NCI-H2107 (cell line): ENCODE measurements at places on chromosomes 7 and 10.

DNA sequence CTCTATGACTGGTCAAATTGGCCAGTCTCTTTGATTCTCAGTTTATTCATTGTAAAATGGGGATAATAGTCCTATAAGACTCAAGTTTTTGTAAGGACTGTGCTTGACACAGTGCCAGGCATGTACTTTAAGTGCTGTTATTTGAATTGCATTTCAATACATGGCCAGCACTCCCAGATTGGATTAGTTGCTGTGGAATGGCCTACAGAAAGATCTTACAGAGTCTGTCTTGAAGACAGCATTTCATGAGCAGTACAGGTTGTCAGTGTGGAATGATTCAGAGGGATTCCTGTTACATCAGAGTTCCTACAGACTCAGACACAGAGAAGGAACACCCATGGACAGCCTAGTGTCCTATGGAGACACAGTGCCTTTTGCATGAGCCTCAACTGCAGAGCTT is 238.1 kb upstream of the BMPER start:
- no peak for DNase-seq

GRCh38 chr7:44960011-44960580 is 18.7 kb downstream of the MYO1G start:
- no peak for DNase-seq

DNA sequence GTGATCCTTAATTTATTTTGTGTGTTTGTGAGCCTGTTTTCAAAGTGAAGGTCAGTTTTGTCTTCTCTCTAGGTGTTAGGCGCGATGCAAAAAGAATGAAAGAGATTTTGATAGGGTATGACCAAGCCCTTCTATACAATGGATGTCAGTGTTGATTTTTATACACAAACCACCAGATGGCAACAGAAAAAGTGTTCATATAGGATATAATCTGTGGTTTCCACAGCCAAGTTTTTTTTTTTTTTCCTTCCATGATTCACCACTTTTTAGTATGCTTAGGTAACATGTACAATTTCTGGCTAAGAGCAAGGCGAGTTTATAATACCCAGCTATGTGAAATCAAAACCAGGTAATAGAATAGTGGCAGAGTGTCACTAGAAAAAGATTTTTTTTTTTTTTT is 8.1 kb downstream of the SDK1 start:
- no peak for DNase-seq

GRCh38 chr10:79404690-79405131 is 40.7 kb downstream of the ZCCHC24 start:
- no peak for DNase-seq

- DNase-seq: no peak
These were observed 42.1 kb downstream of the NEURL1 start for GRCh38 chr10:103535595-103535994.

GRCh38 chr7:112981966-112982365 is 104.7 kb downstream of the GPR85 start:
- no peak for DNase-seq

DNA sequence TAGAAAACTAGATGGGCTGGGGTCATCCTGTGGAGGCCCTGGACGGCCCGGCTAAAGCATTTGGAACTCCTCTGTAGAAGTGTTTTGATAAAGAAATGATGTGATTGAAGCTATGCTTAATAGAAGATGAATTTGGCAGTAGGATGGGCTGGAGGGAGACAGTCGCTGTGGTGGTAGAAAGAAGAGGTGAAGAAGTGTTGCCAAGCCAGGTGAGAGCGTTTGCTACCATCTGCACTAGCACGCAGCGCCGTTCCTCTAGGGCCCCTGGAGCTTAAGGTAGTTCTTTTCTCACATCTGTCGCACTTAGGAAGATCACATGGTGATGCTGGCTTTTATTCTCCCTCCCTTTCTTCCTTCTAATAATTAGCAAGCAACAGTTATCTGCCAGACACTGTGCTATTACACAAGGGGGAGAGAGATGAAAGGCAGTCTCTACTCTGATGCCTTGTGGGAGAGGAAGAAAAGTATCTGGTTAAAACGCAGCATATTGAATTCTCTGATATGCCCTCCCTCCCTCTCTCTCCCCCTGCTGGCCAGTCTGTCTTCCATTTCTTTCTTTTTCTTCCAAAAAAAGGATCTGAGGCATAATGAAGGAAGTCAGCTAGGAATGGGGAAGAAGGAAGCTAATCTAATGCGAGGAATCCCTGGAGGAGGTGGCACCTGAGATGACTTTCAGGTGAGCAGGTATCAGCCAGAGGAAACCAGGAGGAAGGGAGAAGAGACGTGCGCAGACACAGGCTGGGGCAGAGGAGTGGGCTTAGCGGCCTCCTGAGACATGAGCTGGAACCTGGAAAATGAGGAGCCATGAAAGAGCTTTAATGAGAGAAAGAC is 162.3 kb upstream of the KLF14 start:
- DNase-seq: no peak

GRCh38 chr7:78279457-78279856 is 480.9 kb downstream of the PHTF2 start:
- DNase-seq: no peak

- DNase-seq: peak; percentile 22
These were observed 975 bp downstream of the GLCCI1 start for GRCh38 chr7:7969306-7970236.

DNA sequence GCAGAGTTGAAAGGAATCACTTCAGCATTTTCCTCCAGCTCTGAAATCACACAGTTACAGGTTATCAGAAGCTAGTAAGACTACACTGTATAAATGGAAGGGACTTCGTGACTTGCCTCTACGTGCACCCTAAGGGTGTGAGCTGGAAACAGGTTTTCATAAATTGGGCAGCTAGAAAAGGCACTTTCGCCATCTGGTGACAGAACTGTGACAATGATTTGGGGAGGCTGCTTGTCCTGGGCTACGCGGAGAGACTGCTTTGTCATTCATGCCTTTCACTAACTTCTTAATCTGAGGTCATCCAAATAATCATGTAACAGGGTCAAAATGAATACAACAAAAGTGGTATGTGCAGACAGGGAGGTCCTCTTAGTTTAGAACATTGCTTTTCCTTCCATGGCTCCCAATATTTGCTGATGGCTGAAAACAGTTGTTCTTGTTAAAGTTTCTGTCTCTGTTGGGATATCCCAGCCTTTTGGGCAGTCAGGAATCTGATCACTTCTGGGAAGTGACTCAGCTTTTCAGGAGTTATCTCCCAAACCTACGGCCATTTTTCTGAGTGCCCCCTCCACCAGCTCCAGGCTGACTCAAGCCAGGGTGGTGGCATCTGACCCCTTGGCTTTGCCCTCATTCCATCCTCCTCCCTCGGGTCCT is 17.8 kb downstream of the VWC2 start:
- DNase-seq: no peak

DNA sequence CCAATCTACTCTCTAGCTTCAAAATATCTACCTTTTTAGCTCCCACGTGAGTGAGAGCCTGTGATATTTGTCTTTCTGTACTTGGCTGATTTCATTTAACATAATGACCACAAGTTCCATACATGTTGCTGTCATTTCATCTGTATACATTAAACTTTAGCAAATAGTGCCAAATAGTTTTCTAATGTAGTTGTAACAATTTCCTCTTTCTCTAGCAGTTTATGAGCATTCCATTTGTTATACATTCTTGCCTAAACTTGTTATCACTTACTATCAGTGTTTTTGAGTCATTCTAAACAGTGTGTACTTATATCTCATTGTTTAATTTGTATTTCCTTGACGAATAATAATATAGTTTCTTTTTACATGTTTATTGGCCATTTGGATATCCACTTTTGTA is 77.2 kb downstream of the NEUROD6 start:
- no peak for DNase-seq

GRCh38 chr7:33050535-33051318 is 11.8 kb downstream of the NT5C3A start:
- DNase-seq: peak; percentile 35

DNA sequence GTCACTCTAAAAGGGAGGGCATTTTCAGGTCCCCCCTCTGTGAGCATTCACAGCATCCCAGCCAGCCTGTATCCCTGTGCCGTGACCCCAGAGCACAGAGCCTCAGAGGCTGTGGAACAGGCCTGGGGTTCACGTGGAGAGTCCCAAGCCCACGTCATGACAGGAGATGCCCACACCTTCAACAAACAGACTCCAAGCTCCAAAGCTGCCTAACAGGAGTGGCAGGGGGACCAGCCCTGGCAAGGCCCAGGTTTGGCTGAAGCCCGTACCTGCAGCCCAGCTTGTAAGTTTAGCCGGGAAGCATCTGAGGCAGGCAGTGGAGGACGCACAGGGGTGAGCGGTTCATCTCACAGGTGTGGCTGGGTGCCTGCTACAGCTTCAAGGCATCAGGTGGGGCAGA is 33.5 kb downstream of the LHPP start:
- no peak for DNase-seq

- DNase-seq: peak; percentile 17
These were observed 14.3 kb downstream of the ZC3HAV1 start for GRCh38 chr7:139095194-139095659.

GRCh38 chr10:128932071-128932820 is 534.8 kb upstream of the MGMT start:
- no peak for DNase-seq

DNA sequence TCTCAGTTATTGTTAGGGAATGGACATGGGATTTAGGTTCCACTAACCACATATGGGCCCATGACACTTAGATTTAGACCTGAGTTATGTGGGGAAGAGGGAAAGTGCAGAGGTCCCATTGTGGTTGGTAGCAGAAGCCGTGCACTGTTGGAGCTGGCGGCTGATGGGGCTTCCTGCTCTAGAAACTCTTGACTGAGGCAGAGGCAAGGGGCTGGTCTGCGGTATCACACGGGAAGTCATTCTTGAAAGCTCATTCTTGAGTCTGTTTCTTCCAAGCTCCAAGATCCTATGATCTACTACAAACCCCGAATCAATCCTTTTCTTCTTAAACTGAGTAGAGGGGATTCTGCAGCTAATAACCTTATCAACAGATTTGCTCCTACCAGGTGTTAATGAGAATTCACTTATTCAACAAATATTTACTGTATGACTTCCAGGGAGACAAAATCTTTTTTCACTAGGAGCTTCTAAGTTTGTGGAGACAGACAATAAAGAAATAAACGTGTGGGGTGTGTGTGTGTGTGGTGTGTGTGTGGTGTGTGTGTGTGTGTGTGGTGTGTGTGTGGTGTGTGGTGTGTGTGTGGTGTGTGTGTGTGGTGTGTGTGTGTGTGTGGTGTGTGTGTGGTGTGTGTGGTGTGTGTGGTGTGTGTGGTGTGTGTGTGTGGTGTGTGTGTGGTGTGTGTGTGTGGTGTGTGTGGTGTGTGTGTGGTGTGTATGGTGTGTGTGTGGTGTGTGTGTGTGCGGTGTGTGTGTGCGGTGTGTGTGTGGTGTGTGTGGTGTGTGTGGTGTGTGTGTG is 57.1 kb downstream of the AOC1 start:
- no peak for DNase-seq

DNA sequence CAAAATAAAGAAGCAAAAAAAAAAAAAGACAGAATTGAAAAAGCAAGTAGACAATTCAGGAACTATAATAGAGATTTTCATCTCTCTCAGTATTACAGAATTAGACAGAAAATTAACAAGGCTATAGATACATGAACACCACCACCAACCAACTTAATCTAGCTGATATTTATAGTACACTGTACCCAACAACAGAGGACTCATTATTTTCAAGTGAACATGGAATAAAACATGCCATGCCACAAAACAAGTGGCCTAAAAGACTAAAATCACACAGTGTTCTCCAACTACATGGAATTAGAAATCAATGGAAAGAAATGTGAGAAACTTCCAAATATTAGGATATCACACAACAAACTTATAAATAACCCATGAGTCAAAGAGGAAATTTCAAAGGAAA is 9.1 kb downstream of the TMEM168 start:
- DNase-seq: no peak

GRCh38 chr10:121425623-121426022 is 172.6 kb downstream of the FGFR2 start:
- no peak for DNase-seq

DNA sequence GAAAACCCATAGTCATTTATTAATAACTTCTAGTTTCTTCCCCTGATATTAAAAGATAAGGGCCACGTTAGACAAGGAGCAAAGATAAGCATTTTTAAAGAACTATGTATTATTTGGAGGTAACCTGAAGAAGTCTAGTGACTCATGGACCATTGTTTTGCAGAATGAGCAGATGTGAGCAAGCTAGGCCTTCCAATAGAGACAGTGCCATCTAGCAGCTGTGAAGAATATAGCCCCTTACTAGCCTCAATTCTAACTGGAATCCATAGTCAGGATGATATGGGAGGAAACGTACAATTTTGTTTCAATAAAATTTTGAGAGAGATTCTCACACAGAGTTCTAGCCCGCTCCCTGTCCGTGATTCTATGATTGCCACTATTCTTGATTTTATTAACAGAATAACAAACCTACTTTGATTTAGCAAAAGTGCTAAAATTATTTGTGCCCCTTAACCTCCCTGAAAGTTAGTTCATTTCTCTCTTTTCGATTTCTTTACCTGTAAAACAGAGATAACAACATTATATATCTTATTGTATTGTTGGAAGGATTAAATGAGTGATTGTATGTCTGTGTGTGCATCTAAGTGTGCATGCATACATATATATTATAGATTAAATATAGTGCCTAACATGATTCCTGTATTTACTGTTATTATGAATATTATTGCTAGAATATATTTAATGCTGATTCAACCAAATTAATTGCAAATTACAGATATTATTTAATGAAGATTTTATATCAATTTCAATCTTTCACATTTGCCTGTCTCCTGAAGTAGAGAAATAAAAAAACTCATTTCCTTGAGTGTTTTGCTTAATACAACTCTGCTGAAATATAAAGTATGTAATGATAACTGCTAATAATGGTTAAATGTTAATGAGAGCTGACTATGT is 22.7 kb downstream of the FAM237B start:
- no peak for DNase-seq

DNA sequence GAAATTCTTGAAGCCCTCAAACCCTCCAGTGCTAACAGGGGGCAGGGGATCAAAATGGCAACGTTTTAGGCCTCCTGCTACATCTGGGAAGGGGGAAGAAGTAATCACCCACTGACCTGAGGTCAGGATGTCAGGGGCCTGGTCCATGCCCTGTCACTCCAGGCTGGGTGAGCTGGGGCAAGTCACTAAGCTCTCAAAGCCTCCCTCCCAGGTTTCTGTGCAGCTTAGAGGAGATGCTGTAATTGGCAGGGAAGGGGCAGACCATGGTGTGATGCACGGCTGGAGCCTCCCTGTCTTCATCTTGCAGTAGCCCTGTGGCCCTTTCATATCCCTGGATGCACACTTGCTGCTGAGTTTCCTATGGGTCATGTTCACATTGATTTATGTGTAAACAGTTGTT is 27.2 kb downstream of the LEP start:
- DNase-seq: no peak

DNA sequence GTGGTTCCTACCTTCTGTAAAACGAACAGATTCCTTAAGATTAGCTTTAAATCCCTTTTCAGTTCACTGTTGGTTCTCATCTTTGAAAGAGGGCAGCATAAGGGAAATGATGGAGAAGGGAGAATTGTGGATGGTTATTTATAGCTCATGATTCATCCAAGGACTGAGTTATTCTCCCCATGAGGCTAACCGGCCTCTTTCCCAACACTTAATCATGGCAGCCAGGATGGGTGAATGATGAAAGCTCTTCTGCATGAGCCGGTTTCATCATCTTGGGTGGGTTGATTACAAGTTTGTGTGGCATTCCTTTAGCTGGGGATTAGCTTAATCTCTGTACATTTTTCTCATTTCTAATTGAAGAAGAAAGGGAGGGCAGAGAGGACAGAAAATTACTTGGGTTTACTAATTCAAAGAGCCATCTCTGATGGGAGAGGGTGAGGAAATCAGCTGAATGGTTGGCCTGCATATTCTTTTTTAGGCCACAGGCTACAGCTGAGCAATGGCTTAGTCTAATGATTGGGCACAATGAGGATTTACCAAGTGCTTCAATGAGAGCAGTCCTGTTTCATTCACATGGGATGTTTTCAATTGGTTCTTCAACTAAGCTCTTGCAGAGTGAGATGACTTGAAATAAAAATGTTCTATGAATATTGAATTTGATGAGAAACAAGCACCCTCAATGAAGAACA is 250.0 kb downstream of the BMPER start:
- no peak for DNase-seq
